CD4-positive, alpha-beta T cell treated with Interleukin-6 at 100 ng/mL for 8 hours (primary cell): ENCODE measurements at places on chromosomes 16 and 17.
A peak's percentile ranks its signal among the peaks of the same experiment; 100 is the strongest.

DNA sequence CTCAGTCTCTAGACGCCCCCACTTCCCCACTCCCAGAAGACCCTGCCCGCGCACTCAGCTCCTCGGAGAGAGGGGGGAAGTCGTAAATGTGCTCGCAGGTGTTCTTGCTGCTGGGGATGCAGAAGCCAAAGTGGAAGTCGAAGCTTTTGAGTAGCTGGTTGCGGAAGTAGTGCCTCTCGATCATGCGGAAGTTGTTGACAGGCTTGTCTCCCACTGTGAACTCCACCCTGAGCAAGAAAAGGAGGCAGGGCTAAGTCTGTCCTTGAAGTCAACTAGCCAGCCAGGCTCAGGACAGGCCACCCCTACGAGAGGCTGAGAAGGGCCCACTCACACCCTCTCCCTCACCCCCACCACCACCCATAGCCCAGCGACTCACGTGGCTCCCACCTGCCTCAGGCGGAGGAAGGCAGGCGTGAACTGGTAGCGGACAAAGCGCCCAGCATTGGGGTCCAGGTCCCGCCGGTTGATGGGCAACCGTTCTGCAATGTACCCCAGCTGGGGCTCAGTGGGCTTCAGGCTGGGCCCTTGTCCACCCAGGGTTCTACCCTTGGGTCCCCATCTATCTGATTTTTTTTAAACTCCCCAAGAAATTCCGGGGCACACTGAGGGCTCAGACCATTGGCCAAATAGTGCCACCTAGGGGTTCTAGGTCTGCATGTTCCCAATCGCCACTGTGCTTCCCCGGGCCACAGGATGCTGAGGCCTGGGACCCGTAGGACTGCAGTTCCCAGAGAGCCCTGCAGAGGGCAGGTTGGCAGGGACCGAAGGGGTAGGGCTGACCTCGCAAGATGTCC, 4.6 kb downstream of the UNC119 start:
- DNase-seq, result peak; percentile 46

- DNase-seq, result no peak
Measured at GRCh38 chr17:17044846-17045561, 2.7 kb downstream of the MPRIP start.

GRCh38 chr17:34252444-34253138, 2.5 kb upstream of the CCL2 start:
- no peak for DNase-seq

DNA sequence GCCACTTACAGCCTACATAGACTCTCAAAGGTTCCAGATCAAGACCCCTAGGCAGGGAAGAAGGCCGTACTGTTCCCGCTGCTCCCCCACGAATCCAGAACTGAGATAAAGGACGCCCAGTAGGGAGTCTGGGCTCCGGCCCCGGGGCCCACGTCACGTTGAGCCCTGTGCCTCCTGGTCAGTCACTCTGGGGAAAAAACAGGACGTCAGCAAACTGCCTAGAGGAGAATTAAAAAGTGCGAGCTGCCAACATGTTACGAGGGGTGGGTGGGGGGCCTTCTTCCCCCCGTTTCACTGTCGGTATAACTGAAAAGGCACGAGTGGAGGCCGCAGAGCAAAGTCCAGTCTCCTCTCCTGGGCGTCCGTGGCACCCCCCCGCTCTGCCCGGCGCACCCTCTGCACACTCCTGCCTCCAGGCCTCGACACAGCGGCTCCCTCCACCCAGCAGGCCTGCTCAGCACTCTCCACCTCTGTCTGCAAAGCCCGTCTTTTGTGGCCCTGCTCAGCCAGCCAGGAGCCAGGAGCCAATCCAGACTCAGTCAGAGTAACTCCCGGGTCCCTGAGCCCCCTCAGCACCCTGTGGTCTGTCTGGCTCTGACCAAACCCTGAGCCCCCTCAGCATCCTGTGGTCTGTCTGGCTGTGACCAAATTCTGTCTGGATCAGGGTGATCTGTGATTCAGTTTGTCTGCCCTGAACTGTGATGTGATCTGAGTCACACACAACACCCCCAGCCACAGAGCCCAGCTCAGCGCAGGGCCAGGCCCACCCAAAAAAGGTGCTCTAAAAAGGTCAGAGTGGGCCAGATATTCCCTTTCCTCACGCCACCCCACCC, 6.2 kb downstream of the ITGAE start:
- DNase-seq, result peak; percentile 38

- no peak for DNase-seq
Measured at GRCh38 chr16:31167315-31167714, 12.6 kb upstream of the FUS start.

DNA sequence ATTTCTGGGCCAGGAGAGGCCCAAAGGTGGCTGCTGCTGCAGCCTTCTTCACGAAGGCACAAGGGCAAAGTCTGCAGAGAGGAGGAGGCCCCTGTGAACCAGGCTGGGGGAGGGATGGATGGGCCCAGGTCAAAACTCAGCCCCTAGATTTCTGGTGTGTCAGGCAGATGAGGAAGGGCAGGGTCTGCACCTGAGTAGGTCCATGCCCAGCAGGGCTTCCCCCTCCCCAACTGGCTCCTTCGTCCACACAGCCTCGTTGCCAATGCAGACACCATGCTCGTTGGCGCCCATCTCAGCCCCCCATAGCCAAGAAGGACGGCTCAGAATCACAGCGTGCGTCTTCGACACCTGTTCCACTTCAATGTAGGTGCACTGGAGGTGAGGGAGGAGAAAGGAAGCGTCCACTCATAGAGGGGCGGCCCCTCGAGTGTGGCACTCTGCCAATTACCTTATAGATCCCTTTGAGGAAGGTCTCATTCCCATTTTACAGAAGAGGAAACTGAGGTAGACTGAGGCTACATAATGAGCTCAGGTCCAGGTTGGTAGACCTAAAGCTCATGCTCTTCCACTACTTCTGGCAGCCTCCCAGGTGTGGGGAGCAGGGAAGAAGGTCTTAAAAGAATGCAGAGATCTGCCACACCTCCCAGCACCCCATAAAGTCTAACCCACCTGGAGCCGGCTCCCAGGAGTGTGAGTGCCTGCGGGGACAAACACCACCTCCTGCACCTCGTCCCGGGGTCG, 902 bp downstream of the SCRN2 start:
- DNase-seq, result no peak

DNA sequence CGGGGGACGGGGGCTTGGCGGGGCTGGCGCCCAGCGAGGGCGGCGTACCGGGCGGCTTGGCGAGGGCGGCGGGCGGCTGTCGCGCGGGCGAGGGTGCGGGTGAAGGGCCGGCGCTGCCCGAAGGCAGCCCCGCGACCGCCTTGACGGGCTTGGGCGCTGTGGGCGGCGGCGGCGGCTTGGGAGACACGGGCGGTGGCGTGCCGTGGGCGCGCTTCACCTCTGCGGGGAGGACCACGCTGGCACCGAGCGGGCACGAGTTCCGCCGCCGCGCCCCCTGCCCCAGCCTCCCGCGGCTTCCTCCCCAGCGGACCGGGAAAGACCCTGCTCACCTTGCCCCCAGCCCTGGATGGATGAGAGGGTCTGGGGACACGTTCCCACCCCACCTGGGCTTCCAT, 17.3 kb downstream of the CASKIN1 start:
- DNase-seq, result no peak

DNA sequence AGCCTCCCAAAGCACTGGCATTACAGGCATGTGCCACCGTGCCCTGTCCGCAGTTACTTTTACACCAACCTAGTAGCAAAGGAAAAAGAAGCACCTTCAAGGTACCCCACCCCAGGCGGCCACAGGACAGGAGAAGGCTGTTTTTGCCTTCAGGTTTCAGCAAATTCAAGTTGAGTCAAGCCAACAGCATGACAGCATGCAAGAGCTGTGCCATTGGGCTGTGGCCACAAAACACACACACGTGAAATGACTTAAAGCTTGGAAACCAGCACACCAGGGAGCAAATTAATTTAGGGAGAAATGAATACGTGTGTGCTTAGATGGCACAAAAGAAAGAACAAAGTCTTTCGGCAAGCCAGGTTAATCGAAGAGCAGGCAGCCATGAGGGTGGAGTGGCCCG, 39.7 kb downstream of the ERCC4 start:
- DNase-seq, result no peak

GRCh38 chr17:1548032-1548431, 14.6 kb downstream of the PITPNA start:
- DNase-seq, result no peak

DNA sequence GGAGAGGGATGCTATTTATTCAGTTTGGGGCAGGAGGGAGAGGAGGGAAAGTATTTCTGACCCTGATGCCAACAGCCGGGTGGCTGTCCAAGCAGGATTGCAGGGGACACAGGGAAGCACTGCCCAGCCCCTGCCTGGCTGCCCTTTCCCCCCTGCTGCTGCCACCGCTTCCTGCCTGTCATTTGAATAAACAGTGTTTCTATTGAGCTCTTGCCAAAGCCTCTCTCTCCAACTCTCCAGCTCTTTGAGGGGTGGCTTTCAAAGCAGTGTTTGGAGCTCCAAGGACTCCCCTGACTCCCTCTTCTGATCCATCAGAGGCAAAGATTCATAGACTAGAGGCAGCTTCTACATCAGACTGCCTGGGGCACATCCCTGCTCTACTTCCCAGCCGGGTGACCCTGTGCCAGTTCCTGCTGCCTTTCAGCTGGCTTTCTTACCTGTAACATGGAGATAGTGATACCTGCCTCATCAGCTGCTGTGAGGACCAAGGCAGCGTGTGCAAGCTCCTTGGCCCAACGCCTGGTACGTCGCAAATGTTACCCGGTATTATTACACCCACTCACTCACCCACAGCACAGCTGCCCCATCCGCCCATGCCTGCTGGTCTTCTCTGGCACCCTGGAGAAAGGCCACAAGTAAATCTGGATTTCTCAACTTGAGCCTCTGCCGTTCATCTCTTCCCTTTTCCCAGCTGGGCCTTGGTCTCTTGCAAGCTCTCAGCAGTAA, 9.5 kb downstream of the PROCA1 start:
- DNase-seq, result no peak

- DNase-seq, result peak; percentile 57
Measured at GRCh38 chr17:45316434-45317110, at the start of gene MAP3K14. Gene MAP3K14, minus strand, starts transcription at chr17:45317020. Its CDS starts 26,275 bp downstream, at chr17:45290745.

- DNase-seq, result no peak
Measured at GRCh38 chr16:1357906-1358566, 6.3 kb downstream of the GNPTG start.

- no peak for DNase-seq
Measured at GRCh38 chr17:784143-784542, 2.0 kb downstream of the MRM3 start.

GRCh38 chr16:67278773-67279295, 498 bp upstream of the PLEKHG4 start:
- DNase-seq, result peak; percentile 31

GRCh38 chr17:31068291-31068690, 26.5 kb upstream of the NF1 start:
- DNase-seq, result peak; percentile 22

DNA sequence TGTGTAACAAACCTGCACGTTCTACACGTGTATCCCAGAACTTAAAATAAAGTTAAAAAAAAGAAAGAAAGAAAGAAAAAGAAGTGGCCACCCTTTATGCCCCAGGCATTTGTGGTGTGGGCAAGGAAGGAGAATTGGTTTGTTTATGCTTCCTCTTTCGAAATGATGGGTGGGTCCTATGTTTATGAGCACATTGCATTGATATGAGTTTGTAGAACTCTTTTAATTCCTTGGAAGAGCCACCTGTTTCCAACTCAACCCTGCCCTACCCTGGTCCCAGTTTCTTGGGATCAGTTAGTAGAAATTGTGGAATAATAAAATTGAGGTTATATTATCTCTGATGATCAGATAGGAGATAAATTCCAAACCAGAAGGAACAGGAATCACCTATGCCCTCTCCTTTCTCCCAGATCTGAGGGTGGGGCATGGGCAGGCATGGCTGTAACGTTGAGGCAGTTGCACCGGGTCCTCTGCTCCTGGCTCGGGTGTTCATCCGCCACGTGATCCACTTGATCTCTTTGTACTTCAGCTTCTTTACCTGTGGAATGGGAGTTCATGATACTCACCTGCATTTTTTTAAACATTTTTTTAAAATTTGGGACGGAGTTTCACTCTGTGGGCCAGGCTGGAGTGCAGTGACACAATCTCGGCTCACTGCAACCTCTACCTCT, 15.9 kb downstream of the CHAD start:
- no peak for DNase-seq

- no peak for DNase-seq
Measured at GRCh38 chr17:27376637-27377547, 79.4 kb upstream of the KSR1 start.

- no peak for DNase-seq
Measured at GRCh38 chr17:69267219-69267618, 38.6 kb upstream of the ABCA10 start.

GRCh38 chr17:19730843-19731242, 14.5 kb upstream of the SLC47A2 start:
- DNase-seq, result no peak

GRCh38 chr17:77109159-77109759, 31.5 kb upstream of the SEC14L1 start:
- no peak for DNase-seq

DNA sequence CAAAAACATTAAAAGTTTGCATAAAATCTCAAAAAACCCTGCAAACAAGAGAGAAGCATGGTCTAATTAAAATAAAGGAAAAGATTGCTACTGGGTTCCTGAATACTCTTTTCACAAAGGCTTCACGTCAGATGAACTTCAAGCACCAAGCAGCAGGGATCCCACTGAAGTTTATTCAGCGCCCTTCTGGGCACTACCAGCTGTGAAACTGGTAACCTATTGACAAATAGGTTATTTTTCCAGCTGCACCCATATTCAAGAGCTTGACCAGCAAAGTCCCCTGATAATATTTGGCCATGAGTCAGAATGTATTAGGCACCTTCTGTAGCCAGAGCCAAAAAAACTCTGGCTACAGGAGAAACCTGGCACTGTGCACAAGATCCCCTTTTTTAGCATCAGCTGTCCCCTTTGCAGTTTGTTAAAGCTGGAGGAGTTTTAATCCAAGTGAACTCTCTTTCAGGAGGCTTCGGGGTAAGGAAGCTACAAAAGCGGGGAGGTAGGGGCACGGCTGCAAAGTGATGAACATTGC, 60.3 kb downstream of the GRIN2A start:
- DNase-seq, result no peak

DNA sequence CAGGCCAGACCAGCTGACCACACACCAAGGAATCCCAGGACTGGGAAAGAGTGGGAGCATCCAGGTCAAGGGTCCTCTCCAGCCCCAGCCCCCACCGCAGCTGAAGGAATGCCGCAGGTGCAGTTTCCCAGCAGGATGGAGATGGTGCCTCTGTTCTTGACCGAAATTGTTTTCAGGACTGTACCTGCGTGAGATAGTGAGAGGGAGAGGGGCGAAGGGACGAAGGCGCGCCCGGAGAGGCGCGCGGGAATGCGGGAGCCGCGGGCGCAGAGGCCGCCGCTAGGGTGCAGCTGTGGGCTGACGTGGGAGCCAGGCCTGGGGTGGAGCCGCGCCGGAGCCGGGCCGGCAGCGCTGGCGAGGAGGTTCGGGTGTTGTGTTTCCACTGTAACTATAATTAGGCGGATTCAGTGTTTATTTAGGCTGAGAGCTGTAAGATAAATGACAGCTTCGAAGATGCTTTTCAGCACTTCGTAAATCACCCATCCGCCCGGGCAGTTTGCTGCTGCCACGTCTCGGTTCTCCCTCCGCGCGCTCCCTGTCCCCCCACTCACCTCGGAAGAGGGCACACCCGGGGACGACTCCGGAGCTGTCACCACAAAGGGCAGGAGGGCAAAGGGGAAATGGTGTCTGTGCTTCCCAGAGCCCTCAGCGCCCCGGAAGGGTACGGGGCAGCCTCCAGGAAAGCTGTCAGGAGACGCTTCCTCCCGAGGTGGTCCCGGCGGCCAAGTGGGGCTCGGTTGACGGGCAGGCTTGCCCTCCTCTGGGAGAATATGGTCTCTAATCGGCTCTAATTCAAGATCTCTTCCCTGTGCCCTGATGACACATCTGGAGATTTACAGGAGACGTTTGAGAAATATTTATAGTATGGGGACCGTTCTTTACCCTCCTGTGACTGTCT, 38.2 kb downstream of the HOXB1 start:
- DNase-seq, result peak; percentile 63
